Activated gamma-delta T cell treated with Interleukin-2 at 50 U/mL for 16 hours (primary cell): ENCODE measurements at places on chromosomes 2 and 18.

DNA sequence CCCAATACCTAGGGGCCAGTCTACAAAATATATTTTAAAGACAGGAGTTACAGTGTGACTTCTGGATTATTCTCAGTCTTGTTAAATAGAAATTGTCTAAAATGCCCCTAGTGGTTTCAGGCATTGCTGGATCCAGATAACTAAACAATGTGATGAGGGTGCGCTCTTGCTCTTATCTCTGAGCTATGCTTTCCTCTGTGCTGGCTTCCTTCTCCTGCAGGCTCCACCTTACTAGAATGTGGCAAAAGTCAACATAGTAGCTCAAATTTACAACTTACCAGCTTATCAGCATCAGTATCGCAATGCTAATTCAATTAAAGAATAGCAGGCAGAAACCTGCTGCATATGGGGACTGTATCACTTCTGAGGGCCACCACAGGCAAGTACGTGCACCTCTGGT, 61.3 kb upstream of the RNU4ATAC start:
- DNase-seq: no peak

GRCh38 chr18:457140-457519, 43.4 kb downstream of the COLEC12 start:
- DNase-seq: no peak

DNA sequence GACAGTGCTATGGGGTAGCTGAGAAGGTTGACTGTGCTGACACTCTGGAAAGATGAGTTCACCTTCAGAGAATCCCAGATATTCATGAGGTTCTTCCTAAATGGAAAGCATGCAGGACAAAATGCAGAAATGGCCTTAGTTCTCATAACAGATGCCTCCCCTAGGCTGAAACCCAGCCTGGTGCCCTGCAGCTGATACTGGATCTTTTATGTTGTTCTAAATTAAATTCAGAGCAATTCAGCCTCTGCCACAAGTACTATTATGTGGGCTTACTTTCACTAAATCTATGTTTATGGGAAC, 172.0 kb upstream of the SERPINE2 start:
- DNase-seq: no peak

- DNase-seq: no peak
Observed at GRCh38 chr2:218281449-218281848, 10.9 kb downstream of the TMBIM1 start.

GRCh38 chr18:55635439-55635838, 47.4 kb upstream of the TCF4 start:
- no peak for DNase-seq
